Muscle of back (tissue), 13 donors: ENCODE measurements at places on chromosomes 11 and 22. TPM values are rescaled to one million over a fixed set of nuclear protein-coding genes. Genes with fewer than 3 reads are reported as not detected.

DNA sequence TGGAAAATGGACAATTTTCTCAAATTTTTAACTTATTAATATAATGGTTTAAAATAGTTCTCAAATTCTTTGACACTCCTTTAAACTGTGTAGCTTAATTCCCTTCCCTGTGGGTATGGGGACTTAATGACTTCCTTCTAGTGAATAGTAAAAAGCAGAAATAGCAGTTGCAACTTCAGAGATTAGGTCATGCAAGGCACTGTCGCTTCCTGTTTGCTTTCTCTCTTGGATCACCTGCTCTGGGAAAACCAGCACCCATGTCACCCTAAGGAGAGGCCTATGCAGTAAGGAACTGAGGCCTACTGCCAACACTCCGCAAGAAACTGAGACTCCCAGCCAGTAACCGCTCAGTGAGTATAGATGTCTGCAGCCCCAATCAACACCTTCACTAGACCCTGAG, 5.5 kb upstream of the PANX3 start:
- DNase-seq: no peak

- DNase-seq: no peak
Measured at GRCh38 chr11:93526346-93526633, 16.9 kb downstream of the SMCO4 start.

DNA sequence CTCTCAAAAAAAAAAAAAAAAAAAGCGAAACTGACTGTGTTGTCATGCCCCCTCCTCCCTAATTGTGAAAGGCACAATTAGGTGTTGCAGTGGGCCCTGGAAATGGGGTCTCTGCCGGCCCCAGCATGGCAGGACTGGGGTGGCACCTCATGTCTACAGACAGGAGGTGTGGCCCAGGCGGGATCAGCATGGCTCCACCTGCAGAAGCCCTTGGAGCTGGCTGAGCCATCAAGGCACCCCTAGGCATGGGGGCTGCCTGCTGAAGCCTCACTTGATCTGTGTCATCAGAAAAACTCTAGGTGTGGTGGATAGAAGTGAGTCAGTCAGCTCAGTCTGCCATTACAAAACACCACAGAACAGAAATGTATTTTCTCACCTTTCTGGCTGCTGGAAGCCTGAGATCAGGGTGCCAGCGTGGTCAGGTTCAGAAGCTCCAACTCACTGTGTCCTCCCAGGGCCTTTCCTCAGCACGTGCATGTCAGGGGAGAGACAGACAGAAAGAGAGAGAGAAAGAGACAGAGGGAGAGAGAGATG, 10.1 kb upstream of the B4GALNT4 start:
- no peak for DNase-seq

- DNase-seq: no peak
Measured at GRCh38 chr22:20787223-20787622, 13.3 kb downstream of the SERPIND1 start.

DNA sequence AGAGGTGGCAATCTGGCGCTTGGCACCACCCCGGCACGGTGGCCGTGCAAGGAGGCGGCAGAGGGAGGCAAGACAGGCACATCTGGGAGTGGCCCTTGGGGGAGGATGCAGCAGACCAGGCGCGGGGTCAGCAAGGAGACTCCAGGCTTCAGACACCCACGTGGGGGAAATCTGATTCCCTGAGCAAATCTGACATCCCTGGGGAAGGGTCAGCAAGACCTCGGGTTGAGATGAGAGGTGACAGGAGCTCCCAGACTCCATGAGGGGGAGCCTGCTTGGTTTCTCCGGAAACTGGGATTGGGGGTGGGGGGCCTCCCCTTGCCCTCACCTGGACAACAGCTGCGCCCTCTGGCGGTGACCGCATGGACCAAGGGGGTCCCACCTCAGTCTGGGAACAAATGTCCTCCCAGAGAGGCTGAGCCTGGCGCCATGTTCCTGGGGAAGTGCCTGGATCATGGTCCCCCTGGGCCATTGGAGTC, 4.0 kb upstream of the RCOR2 start:
- DNase-seq: no peak

GRCh38 chr11:132343445-132344175, 973.2 kb downstream of the NTM start:
- DNase-seq: peak; percentile 9

Gene KRTAP5-1
- 1.3 TPM for polyA plus RNA-seq

Gene DDIAS
- polyA plus RNA-seq: 3.1 TPM

Gene TMEM126B
- 43.8 TPM for polyA plus RNA-seq

Gene GAB4
- not detected for polyA plus RNA-seq

Gene OR4D5
- not detected for polyA plus RNA-seq
